RPMI7951 (cell line): ENCODE measurements at places on chromosomes 2 and 18. TPM values are rescaled to one million over a fixed set of nuclear protein-coding genes. Genes with fewer than 3 reads are reported as not detected.

Gene IL36A
- total RNA-seq: not detected in 2 replicates

DNA sequence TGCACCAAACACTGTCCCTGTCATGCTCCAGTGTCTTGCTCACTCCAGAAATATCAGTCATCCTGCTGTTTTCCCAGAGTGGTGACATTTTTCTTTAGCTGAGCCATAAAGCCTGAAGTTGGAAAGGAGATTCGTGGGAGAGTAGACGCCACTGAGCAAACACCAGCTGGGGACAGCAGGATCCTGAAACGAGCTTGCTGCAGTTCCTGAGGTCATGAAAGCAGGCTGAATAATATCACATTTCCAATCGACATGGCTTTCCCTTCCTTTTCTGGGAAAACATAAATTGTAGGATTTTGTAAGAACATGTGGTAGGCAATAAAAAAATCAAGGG lies 276.4 kb downstream of the CDCA7 start:
- peak; percentile 51 for DNase-seq

GRCh38 chr2:3110994-3111666 lies 266.5 kb downstream of the EIPR1 start:
- peak; percentile 6 for DNase-seq

DNA sequence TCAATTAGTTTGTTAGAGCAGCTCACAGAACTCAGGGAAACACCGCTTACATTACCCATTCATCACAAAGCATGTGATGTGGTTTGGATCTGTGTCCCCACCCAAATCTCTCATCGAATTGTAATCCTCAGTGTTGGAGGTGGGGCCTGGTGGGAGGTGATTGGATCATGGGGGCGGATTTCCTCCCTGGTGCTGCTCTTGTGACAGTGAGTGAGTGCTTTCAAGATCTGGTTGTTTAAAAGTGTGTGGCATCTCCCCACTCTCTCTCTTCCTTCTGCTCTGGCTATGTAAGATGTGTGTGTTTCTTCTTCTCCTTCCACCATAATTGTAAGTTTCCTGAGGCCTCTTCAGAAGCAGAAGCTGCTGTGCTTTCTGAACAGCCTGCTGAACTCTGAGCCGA lies 63.5 kb upstream of the AGPS start:
- no peak for DNase-seq
